WTC11 (cell line): ENCODE measurements at places on chromosomes 6 and 20. TPM values are rescaled to one million over a fixed set of nuclear protein-coding genes. Genes with fewer than 3 reads are reported as not detected.

DNA sequence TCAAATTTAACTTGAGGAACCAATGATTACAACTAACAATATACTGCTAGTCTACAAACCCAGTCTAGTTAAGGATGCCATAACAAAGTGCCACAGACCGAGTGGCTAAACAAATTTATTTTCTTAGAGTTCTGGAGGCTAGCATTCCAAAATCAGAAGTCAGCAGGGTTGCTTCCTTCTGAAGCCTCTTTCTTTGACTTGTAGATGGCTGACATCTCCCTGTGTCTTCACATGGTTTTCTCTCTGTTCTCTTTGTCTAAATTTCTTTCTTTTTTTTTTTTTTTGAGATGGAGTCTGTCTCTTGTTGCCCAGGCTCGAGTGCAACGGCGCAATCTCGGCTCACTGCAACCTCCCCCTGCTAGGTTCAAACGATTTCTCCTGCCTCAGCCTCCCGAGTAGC is 56.1 kb downstream of the NCOA3 start:
- no peak for DNase-seq

DNA sequence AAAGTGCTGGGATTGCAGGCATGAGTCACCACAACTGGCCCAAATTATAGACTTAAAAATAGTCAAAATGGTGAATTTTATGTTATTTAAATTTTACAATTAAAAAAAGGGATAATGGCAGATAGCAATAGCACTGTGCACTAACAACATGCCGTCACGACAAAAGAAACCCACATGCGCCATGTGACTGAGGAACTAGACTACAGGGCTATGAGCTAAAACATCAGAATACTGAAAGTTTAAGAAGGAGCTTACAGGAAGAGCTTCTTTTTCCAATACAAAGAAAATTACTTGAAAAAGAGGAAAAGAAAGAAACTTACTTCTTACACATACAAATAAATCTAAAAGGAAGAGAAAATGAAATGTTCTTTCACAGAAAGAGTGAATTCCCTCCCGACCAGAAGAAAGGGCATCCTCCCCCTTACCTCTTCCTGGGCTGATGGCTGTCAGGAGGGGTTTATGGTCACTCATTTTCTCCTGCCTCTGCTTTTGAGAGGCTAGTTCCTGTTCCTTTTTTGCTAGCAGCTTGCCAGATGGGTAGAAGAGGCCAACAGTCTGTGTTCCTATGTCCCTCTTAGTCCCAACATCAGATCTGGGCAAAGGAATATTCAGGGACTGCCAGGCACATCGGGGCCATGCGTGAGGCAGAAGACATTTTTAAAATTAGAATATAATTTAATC is 54.5 kb downstream of the DZANK1 start:
- DNase-seq: no peak

- DNase-seq: no peak
These were observed 551.2 kb downstream of the QKI start for GRCh38 chr6:163965426-163966348.

TFAP2C gene
- 18.4 to 23.7 TPM (median 19.8 TPM) in 3 replicates for total RNA-seq

GRCh38 chr20:47008842-47009518 is 114.3 kb downstream of the EYA2 start:
- DNase-seq: no peak

DNA sequence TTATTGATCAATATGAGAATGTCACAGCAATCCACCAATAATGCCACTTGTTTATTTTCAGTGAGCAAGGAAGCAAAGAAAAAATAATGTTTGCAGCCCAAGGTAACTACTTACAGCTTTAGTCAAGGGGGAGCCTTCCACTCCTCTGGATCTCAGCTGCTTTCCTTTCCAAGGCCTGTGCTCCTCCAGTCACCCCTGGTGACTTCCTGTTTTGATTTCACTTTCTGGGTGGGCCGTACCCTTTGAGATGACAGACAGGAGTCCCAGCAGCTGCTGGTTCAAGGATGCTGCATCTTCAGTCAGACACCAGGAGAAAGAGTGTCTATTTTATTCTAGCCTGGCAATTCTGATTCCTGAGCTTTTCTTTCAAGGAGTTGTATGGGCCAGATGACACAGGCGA is 5.6 kb upstream of the VNN2 start:
- no peak for DNase-seq
